ENCODE measurements at places on chromosomes 2 and 18.

DNA sequence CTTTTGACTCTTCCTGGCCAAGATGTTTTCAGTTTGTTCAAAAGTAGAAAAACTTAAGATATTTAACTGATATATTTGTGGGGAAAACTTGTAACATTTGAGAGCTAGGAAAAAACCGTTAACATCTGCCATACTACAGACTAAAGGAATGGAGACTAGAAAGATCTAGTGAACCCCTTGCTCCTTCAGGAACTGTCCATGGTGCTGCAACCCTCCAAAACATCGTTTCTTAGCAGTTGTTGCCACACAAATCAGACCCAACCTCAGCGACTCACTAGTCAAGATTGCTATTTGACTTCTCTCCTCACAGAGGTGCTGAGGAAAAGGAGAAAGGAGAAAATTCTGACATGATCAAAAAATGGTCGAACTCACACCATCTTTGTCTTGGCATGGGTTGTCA is 393.8 kb upstream of the LYPD1 start:
- DNase-seq = no peak

DNA sequence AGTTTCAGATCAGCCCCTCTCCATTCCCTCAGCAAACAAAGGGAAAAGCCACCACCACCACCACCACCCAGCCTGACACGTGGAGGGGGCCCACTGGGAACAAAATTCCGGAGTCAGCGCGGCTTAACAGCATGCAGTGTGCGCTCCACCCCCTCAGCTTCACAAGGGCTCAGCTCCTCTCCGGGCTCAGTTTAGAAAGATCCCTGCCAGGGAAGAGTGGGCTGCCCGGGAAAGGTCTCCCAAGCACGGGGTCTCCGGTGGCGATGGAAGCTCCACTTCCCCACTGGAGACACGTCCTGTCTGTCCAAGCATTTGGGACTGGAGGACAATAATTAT is 55.7 kb downstream of the SNORC start:
- DNase-seq = no peak

- DNase-seq = peak; percentile 42
Measured at GRCh38 chr2:61538920-61539520, 864 bp upstream of the XPO1 start.

DNA sequence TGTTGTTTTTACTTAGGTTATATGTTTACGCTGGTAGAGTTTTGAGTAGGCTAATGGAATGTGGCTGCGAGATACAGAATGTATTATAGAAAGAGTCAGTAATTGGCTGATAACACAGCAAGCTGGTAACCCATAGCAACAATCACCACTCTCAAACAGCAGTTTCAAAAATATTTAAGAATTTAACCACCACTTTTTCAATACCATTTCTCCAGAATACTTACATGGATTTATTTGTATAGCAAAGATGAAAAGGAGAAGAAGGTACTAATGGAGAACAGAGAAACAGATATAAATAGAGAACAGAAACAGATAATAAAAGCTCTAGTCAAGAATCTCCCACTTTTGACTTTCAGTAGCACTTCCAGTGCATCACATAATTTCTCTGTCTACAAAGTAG is 188.3 kb upstream of the SLC39A10 start:
- DNase-seq = no peak

DNA sequence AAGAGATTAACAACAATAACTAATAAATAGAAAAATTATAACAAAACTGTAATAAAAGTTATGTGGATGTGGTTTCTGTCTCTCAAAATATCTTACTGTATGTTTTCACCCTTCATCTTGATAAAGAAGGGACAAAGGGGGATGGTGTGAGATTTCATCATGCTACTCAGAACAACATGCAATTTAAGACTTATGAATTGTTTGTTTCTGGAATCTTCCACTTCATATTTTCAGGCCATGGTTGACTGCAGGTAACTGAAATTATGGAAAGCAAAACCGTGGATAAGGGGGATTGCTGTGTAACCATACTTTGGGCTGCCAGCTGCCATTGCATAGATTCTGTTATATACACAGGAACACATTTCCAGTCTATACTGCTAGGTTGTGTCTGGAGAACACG is 45.6 kb downstream of the NEB start:
- DNase-seq = no peak

DNA sequence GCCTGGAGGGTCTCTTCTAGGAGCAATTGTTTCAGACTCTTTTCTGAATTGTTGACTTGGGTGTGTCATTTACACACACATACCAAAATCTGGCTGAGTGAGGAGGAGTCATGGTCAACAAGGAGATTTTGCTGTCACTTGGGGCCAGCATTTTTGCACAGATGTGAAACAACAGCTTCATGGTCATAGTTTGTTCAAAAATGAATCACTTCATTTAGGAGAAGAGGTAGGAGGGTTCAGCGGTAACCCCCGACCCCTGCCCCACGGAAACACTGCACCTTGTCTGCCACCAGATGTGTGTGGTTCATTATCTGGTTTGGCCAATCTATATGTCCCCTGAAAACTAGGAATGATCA is 42.2 kb downstream of the LBH start:
- no peak for DNase-seq

GRCh38 chr18:5513947-5514346 is 29.9 kb downstream of the EPB41L3 start:
- DNase-seq = peak; percentile 16

- DNase-seq = no peak
Measured at GRCh38 chr2:39689876-39690275, 24.2 kb downstream of the TMEM178A start.

- DNase-seq = no peak
Measured at GRCh38 chr2:74576863-74577229, 22.3 kb downstream of the DOK1 start.

- DNase-seq = no peak
Measured at GRCh38 chr2:10211844-10212422, 89.4 kb downstream of the RRM2 start.

GRCh38 chr18:48351216-48352050 is 57.8 kb downstream of the ZBTB7C start:
- no peak for DNase-seq

GRCh38 chr18:13889671-13890070 is 25.7 kb downstream of the MC2R start:
- DNase-seq = no peak

DNA sequence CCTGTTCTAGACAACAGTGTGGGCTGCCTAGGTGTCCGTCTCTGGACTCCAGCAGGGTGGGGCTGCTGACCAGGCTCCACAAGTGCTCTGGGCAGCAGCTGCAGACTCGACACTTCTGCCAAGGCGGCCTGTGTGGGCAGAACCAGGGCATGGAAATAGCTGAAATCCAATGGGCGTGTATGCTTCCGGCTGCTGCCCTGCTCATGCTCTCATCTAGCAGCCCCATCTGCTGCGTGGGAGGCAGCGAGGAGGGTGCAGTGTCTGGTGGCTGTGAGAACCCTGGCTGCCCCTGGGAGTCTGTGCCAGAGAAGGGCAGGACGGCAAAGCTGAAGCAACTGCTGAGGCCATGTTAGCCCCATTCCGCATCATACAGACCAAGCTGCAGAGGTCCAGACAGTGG is 174.9 kb downstream of the SOX11 start:
- no peak for DNase-seq
